Iris pigment epithelial cell (primary cell): ENCODE measurements at places on chromosomes 3 and 15.

DNA sequence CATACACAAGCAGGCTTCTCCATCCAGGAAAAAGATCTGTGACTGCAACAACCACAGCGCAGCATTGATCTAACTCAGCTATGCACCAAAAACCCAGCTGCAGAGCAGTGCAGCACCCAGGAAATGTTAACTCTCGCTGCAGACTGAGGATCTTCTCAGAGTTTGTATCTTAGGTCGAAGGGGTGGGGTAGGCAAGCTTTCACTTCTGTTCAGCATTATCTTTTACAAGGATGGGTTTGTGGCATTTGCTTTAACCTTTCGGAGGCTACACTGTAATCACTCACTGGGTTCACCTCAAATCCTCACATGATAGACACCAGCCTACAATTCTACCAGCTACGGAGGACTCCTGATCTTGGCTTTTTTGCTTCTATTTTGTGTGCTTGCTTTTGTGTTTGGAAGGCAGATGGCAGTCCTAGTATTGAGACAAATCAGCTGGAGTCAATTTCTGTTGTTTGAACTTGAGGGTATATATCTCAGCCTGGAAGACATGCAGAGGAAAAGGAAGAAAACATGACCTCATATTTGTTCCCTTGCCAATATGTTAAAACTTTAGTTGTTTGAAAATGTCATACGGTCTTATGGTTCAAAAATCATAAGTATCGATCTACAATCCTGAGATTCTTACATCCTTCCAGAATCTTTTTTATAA is 25.2 kb downstream of the LRRK1 start:
- no peak for DNase-seq

GRCh38 chr15:81133782-81134461 is at the start of gene CFAP161:
Gene CFAP161, plus strand, starts transcription at chr15:81134270. Its CDS starts 60 bp downstream, at chr15:81134330.
- DNase-seq: peak; percentile 66

DNA sequence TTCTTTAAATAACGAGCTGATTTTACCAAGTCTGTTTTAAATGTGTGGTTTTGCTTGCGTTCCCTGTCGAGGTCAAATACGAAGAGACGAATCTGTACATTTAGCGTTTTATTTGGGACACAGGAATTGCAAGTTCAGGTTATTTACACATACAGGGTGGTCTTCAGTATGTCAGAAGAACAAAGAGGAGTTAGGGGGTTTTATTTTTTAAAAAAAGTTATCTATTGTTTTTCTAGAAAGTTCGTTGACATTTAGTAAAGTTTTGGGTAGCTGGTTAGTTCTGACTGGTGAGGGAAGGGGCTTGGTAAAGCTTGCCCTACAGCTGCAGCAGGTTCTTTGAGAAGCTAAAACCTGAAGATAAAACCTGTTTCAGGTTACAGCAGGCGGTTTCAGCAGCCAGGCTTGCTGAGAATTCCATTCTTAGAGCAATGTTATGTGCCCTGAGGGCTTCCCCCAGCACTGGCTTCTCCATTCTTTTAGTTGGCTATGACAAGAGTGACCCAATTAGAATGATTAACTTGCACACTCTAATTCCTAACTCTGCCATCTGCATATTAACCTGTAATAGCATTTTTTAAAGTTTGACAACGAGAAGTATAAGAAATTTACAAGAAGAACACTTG is 815 bp upstream of the ZNF280D start:
- DNase-seq: no peak

GRCh38 chr15:94674296-94674695 is 442.9 kb downstream of the MCTP2 start:
- DNase-seq: no peak

- peak; percentile 34 for DNase-seq
Measured at GRCh38 chr3:15409239-15409638, 18.1 kb downstream of the METTL6 start.

GRCh38 chr15:49323207-49323606 is 99.8 kb upstream of the FGF7 start:
- DNase-seq: no peak

DNA sequence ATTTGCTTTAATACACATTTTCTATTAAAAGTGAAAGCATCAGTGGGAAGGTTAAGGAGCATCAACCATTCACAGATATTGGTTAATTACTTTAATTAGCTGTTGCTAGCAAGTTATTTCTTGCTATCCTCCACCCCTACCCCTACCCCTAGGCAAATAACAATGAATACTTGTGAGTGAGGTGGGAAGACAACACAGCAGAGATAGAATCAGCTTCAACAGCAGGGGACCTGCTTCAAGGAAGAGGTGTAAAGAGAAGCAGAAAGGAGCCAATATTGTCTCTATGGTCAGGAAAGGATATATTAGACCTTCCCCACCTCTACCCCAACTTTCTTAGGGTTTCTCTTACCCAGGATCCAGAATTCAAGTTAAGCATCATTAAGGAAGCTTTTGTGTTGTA is 149.4 kb downstream of the SNRK start:
- no peak for DNase-seq

DNA sequence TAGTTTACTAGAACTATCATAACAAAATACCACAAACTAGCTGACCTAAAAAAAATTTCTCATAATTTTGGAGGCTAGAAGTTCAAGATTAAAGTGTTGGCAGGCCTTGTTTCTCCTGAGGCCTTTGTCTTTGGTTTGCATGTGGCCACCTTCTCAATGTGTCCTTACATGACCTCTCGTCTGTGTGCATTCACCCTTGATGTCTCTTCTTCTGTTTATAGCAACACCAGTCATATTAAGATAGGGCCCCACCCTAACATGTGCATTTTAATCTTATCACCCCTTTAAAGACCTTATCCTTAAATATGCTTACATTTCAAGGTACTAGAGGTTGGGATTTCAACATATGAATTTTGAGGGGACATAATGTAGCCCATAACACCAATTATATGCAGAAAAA is 177.0 kb downstream of the ZBBX start:
- no peak for DNase-seq

DNA sequence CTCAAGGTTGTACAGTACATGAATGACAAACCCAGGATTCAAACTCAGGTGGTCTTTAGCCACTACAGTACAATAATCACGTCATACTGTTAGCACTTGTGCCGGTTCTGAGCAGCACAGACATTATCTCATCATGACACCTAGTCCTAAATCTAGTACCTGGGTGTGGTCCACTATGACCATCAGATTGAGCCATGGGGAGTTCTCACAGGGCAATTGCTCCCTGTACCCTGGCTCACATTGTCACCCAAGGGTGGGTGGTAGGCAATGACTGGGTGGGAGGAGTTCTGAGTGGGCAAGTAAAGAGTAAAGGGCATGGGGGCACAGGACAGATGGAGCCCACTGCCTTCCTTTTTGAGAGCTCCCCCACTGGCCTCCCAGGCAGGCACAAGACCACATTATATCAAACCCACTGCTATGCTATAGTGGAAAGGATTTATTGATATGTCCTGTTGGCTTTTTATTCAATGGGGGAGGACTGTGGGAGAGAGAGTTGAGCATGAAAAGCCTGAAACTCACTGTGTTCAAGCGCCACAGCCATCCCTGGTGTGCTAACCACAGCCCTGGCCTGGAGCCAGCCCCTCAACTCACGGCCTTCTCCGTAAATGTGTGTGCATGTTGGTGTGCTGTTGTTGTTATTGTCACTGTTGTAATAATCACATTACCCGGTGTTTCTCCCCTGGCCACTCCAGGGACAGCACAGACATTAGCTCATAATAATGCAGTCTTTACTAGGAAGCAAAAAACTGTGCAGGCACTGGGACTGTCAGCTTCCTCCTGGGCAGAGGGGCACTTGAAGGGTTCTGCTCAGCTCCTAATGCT is 27.3 kb downstream of the ADCY5 start:
- peak; percentile 39 for DNase-seq

DNA sequence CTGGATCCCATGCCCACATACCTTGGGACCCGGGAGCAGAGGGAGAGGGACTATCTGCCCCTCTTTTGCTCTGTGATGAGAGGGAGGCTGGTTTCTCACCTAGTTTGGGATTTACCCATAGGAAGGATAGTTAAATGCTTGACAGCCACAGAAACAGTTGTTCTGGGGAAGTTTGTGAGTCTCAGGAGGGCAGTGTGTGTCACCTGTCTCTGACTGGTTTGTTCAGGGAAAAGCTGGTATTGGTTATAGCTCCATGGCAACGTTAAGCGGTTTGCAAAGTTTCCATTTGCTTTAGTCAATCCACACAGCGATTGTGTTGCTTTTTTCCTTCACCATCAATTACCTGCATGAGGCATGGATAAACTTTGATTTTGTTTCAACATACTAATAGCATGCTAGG is 3.7 kb upstream of the TMED3 start:
- no peak for DNase-seq

- DNase-seq: no peak
Measured at GRCh38 chr3:111668326-111668725, 73.2 kb upstream of the ZBED2 start.

DNA sequence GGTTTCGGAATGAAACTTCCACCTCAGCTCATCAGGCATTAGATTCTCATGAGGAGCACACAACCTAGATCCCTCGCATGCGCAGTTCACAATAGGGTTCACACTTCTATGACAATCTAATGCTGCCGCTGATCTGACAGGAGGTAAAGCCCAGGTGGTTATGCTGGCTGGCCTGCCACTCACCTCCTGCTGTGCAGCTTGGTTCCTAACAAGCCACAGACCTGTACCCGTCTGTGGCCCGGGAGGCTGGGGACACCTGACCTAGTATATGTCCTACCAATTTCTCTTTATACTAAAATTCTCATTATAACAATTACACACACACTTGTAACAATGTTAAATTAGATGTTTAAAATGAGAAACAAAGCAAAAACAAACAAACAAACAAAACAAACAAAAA is 172.2 kb downstream of the SLC9A9 start:
- no peak for DNase-seq
